ENCODE measurements at places on chromosomes 5 and 9.

- DNase-seq: no peak
Measured at GRCh38 chr5:133690746-133691145, 78.4 kb upstream of the FSTL4 start.

- DNase-seq: no peak
Measured at GRCh38 chr9:78568774-78569173, 271.8 kb downstream of the PSAT1 start.

DNA sequence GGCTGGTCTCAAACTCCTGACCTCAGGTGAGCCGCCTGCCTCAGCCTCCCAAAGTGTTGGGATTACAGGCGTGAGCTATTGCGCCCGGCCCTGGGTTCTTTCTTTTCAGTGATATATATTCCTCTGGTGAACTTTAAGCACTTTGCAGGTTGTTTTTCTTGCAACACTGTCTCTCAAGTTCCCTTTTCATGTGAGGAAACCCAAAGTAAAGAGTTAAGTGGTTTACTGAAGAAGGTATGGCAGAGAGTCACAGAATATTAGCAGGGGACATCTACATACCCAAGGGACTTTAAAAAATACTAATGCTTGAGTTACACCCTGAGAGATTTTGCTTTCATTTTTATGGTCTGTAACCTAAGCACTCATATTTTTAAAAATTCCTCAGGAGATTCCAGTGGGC lies 6.7 kb upstream of the GAPT start:
- no peak for DNase-seq

DNA sequence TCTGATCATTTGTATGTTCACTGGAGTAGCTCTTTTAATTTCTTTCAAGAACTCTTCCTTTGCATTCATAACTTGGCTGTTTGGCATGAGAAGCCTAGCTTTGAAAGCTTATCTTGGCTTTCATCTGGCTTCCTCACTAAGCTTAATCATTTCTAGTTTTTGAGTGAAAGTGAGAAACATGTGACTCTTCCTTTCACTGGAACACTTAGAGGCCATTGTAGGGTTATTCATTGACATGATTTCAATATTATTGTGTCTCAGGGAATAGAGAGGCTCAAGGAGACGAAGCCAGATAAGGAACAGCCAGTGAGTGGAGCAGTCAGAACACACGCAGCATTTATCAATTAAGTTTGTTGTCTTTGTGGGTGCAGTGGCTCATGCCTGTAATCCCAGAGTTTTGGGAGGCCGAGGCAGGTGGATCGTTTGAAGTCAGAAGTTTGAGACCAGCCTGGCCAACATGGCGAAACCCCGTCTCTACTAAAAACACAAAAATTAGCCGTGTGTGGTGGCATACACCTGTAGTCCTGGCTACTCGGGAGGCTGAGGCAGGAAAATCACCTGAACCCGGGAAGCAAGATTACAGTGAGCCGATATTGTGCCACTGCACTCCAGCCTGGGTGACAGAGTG lies 98.3 kb downstream of the UGCG start:
- DNase-seq: no peak

DNA sequence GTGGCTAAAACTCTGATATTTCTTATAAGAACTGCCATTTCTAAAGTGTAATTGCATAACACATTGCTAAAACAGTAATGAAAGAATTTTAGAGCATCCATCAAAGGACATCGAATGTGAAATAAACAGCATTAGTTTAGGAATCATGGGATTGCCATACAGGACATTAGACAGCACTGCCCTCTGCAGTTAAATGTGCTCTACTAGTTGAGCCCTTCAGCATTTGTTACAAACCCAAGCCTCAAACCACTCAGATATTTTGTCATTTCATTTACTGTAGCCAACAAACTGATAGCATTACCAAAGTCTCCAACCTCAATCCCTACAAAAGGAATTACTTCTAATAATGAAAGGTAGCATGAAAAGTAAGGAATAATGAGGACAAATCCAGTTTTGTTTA lies 116.8 kb upstream of the COX7C start:
- no peak for DNase-seq

- DNase-seq: no peak
Measured at GRCh38 chr5:160118349-160119141, 705 bp downstream of the PWWP2A start.

DNA sequence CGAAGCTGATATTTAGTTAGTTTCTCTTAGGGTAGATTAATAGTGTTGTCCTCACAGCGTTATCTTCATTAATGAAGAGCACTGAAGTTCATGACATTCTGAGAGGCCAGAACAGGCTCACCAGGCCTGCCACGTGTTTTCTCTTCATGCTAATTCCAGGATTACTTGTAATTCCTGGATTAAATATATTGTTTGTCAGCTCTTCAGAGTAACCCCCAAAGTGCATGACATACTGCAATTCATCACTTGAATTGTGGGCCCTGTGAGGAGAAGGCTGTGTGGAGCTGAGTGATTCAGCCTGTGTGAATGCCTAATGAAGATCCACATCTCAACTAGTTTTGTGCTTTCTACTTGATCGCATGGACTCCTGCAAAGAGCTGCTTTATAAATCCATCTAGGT lies 401.0 kb upstream of the ADAMTSL1 start:
- no peak for DNase-seq

- no peak for DNase-seq
Measured at GRCh38 chr5:157828105-157828943, 30.6 kb downstream of the CLINT1 start.

DNA sequence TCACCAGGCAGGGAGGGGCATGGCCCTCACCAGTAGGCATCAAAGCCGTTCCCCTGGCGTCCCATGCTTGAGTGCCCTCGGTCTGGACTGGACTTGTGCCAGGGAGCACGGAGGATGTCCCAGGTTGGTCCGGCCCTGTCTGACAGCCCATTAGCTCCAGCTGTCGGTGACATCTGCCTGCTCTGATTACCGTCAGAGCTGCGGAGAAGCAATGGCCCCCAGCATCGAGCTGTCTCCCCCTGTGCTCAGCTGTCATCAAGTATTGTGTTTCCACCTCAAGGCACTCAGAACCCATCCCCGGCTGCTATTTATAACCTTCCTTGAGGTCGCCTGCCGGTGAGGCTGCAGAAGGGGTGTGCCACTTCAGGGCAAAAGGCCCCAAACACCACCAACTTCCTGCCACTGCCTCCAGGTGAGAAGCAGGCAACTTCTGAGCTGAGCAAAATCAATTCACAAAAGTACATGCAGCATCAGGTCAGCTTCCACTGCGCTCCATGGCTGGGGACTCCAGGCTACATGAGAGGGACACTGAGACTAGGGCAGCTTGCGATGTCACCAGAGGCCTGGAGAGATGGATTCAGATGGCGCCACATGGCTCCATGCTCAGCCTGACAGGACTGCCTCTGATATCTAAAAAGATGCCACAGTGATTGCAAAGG lies 142.7 kb downstream of the C5orf15 start:
- DNase-seq: no peak

All from T1000 (cell line).